ENCODE measurements at places on chromosomes 3 and 15. TPM values are rescaled to one million over a fixed set of nuclear protein-coding genes. Genes with fewer than 3 reads are reported as not detected.
A peak's percentile ranks its signal among the peaks of the same experiment; 100 is the strongest.

DNA sequence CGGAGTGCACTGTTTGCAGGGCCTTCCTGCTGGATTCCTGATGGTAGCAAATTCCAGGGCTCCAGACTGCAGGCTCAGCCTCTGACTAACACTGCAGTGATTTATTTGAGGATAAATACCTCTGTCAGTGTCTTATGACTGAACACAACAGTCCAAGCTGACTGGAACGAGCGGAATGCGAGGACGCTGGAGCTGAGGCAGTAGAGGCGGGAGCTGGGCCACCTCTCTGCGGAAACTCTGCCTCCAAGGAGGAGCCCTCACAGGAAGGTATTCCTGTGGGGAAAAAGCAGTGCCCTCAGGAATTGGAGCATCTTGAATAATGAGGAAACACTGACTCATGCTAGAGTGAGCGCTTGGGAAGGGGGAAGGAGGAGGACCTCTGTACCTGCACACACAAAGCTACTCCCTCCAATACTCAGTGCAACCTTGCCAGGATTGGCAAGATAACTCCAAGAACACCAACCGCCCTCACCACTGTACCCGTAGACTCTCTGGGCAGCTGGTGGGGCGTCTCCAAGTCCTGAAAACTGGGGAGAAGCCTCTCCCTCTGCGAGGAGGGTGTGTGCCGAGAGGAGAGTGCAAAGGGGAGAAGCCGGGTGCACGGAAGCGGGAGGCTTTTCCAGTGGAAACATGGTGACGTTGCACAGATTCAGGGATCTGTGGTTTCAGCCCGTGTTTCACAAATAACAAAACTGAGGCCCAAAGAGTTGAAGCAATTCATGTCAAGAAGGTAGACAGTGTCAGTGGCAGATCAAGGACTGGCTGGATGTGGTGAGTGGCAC, 43.0 kb downstream of the VGLL4 start:
- H3K27me3 ChIP-seq = no peaks in the 10 kb centered on the region
- peaks cover 6% of the 10 kb centered on the region for H3K4me1 ChIP-seq
- no peak overlapping the region for H3K4me3 ChIP-seq
- peak overlapping the region; percentile 39 for H3K27ac ChIP-seq

DNA sequence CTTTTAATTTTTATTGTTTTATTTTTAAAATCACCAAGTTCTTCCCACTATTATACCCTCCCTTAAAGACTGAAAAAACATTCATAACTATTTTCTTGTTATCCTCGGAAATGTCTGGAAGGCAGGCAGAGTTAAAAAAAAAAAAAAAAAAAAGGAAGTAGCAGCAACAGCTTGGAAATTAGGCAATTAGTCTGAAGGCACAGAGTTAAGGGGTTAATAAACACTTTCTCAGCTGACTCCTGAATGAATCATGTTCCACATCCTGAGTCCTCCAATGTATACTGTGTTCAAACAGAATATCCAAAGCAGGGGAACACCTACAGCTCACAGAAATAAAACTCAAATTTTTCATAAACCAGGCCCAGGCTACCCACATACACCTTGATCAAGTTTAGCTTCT, 5.8 kb downstream of the HEXA start:
- no peak for DNase-seq
- peaks cover 6% of the 10 kb centered on the region for H3K36me3 ChIP-seq
- peaks cover 42% of the 10 kb centered on the region for H3K4me1 ChIP-seq
- no peak overlapping the region for H3K4me3 ChIP-seq

- no peak overlapping the region for H3K27ac ChIP-seq
- DNase-seq = no peak
- H3K36me3 ChIP-seq = no peaks in the 10 kb centered on the region
- H3K4me3 ChIP-seq = peak overlapping the region; percentile 68
- peaks cover 6% of the 10 kb centered on the region for H3K4me1 ChIP-seq
- H3K27me3 ChIP-seq = no peaks in the 10 kb centered on the region
Observed at GRCh38 chr3:87437765-87438164, 161.4 kb upstream of the POU1F1 start.

- H3K36me3 ChIP-seq = no peaks in the 10 kb centered on the region
- DNase-seq = no peak
- H3K27ac ChIP-seq = no peak overlapping the region
- no peak overlapping the region for H3K4me3 ChIP-seq
- peaks cover 4% of the 10 kb centered on the region for H3K27me3 ChIP-seq
Observed at GRCh38 chr15:33013827-33014445, 180.6 kb downstream of the FMN1 start.

DNA sequence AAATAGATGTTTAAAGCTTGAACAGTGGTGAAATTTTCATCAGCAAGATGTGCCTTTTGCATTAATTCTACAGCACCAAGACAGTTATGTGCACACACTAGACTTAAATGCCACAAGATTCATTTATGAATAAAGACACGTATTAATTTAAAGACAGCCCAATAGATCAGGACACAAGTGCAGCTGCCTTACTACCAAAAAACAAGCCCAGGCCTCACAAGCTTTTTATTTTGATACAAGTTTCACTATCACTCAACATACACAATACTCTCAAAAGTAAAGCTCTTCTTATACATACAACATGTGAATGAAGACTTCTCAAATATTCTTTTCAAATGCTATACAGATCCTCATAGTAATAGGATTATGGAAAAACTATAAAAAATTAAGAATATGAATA, 2.4 kb downstream of the ACAP2 start:
- no peaks in the 10 kb centered on the region for H3K36me3 ChIP-seq
- no peaks in the 10 kb centered on the region for H3K27me3 ChIP-seq
- H3K4me3 ChIP-seq = peak overlapping the region; percentile 33
- H3K4me1 ChIP-seq = peaks cover 33% of the 10 kb centered on the region
- no peak overlapping the region for H3K27ac ChIP-seq

DNA sequence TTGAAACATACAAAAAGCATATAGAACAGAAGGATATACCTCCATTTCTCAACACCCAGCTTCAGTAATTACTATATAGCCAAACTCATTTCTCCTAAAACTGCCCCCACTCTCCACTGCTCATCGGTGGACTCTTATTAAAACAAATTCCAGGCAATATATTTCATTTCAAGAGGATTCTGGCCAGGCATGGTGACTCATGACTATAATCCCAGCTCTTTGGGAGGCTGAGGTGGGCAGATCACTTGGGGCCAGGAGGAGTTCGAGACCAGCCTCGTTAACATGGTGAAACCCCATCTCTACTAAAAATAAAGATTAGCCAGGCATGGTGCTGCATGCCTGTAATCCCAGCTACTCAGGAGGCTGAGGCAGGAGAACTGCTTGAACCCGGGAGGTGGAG, 40.9 kb downstream of the SNX4 start:
- H3K4me3 ChIP-seq = no peak overlapping the region
- H3K27me3 ChIP-seq = no peaks in the 10 kb centered on the region
- no peak overlapping the region for H3K27ac ChIP-seq
- DNase-seq = no peak

- H3K27me3 ChIP-seq = no peaks in the 10 kb centered on the region
- peak overlapping the region; percentile 98 for H3K27ac ChIP-seq
- peaks cover 59% of the 10 kb centered on the region for H3K4me1 ChIP-seq
- no peak for DNase-seq
Observed at GRCh38 chr3:152258448-152259393, 10.0 kb upstream of the MBNL1 start.

DNA sequence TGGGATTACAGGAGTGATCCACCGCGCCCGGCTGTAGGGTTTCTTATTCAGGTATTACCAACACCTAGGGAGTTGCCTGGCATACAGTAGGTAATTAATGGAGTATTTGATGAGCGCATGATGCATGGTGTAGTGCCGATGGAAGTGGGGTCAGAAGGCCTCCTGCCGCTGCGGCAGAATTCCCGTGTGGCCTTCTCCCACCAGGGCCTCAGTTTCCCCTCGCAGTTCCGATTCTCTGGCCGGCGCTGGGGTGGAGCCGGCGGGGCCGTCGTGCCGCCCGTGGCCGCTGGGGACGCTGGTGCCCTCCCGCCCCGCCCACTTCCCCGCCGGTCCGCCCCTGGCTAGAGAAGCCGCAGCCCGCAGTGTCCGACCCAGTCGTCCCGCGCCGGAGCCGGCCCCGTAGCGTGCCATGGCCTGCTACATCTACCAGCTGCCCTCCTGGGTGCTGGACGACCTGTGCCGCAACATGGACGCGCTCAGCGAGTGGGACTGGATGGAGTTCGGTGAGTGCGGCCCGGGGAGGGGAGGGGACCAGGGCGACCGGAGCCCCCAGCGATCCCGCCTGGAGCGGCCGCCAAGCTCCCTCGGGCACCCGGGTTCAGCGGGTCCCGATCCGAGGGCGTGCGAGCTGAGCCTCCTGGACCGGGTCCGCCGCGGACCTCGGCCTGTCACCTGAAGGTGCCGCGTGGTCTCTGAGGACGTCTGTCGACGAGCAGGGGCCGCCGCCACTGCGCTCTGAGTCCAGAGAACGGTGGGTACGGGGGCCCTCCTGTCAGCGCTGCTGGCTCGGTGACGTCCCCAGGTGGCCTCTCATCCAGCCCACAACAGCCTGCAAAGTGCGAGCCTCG, at the start of gene IRAK2:
Gene IRAK2, plus strand, starts transcription at position 374 of the 848 bp plus-strand sequence. Its CDS starts 36 bp downstream, at position 410.
- no peaks in the 10 kb centered on the region for H3K36me3 ChIP-seq
- H3K27me3 ChIP-seq = no peaks in the 10 kb centered on the region

DNA sequence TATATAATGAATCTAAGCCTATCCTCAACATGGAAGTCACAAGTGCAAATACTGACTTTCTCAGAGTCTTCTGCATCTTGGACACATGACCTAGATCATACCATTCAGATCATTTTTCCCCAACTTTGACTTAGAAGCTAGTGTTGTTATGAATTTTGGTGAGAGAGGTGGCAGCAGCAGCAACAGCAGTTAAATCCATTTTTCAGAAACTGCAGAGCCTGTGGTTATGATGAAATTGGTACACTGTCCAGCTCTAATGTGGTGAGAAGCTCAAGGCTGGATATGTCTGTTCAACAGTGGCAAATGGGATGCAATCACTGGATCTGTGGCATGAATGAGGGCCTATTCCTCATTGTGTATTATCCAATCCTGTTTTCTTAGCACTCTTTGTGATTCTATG, 290.1 kb upstream of the SATB1 start:
- no peak for DNase-seq
- H3K4me3 ChIP-seq = peak overlapping the region; percentile 10
- no peaks in the 10 kb centered on the region for H3K27me3 ChIP-seq
- H3K36me3 ChIP-seq = no peaks in the 10 kb centered on the region
- H3K27ac ChIP-seq = peak overlapping the region; percentile 63

GRCh38 chr3:41369838-41370237, 170.5 kb downstream of the CTNNB1 start:
- no peaks in the 10 kb centered on the region for H3K4me1 ChIP-seq
- no peak overlapping the region for H3K27ac ChIP-seq
- H3K27me3 ChIP-seq = no peaks in the 10 kb centered on the region
- H3K4me3 ChIP-seq = no peak overlapping the region

- no peaks in the 10 kb centered on the region for H3K27me3 ChIP-seq
- H3K36me3 ChIP-seq = no peaks in the 10 kb centered on the region
- peaks cover 42% of the 10 kb centered on the region for H3K4me1 ChIP-seq
- no peak for DNase-seq
- peak overlapping the region; percentile 21 for H3K27ac ChIP-seq
Observed at GRCh38 chr3:28343144-28343543, 5.4 kb upstream of the ZCWPW2 start.

DNA sequence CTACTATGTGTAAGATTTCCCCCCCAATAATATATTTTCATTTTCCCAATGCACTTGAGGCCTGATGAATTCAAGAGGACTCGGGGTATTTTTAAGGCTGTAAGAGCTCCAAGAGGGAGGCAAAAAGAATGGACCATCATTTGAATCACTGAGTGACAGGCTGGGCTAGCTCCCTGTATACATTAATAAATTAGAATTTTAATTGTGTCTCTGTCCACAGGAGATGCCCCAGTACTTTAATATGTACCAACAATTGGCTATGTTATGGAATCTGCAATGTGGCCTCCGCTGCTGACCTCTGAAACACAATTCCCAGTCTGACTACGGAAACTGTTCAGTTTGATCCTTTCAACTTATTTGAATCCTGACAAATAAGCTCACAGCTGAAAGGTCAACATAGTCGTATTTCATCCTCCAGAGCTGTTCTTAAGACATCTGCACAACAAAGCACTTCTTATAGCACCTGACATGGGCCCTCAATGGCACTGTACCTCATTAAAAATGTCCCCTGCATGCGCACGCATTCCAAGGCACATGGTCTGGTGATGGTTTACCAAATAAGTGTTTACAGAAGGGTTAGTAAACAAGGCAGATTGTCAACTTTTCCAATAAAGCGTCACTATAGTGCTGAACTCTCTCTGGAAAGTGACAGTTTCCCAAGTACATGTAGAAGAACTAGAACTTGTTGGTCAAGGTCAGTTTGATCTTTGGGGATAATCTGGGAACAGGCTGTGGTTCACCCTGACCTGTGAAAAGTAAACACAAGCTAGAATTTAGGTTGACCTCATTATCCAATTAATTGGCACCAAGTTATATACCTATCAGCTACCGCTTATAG, 472.9 kb downstream of the FOXP1 start:
- peaks cover 39% of the 10 kb centered on the region for H3K4me1 ChIP-seq
- no peak overlapping the region for H3K4me3 ChIP-seq
- peaks cover 6% of the 10 kb centered on the region for H3K36me3 ChIP-seq
- H3K27me3 ChIP-seq = no peaks in the 10 kb centered on the region
- DNase-seq = no peak

DNA sequence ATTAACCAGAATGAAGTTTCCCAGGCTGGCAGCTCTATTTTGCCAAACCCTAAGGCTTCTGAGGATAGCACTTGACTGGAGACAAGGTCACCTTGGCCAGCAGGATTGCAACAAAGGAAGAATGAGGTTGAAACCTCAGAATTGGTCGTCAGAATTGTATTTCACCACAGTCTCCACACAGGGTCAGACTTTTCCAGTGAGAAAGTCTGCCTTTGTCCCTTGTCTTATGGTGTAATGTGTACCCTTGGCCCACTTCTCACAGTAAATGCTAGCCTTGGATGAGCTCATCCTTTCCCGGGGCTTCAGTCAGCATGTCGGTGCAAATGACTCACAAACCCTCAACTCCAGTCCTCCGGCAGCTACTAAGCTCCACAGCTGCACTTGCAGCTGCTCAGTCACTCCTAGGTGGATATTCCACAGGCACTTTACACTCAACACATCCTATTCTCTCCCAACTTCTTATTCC, 19.7 kb downstream of the SSR3 start:
- no peak overlapping the region for H3K4me3 ChIP-seq
- H3K4me1 ChIP-seq = peaks cover 15% of the 10 kb centered on the region
- H3K27ac ChIP-seq = peak overlapping the region; percentile 70
- no peak for DNase-seq
- H3K27me3 ChIP-seq = no peaks in the 10 kb centered on the region

DNA sequence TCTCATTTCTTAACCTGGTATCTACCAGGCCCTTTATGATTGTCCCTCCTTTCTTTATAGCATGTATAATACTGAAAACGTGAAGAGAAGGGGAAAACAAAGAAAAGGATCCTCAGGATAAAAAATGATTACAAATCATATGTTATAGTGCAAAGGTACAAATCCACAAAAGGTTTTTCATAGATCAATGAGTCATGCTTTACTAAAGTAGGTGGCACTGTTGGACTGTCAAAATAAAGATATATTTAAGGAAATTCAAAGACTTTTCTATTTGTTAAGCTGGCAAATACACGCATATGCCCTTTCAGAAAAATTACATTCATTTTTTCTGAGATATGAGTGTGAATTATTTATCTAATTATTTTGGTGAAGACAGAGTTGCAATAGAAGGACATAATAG, 151.6 kb downstream of the CADM2 start:
- no peaks in the 10 kb centered on the region for H3K4me1 ChIP-seq
- no peak overlapping the region for H3K27ac ChIP-seq
- H3K27me3 ChIP-seq = no peaks in the 10 kb centered on the region

The SLC22A14 gene
- 0.23 TPM for total RNA-seq

The MOBP gene
- not detected for total RNA-seq

The GOLGA6A gene
- total RNA-seq = not detected

The OR4F6 gene
- not detected for total RNA-seq

The PDZRN3 gene
- total RNA-seq = not detected

The MAP6D1 gene
- 0.26 TPM for total RNA-seq

The MKRN3 gene
- 0.55 TPM for total RNA-seq

The MESP1 gene
- not detected for total RNA-seq

The ACAN gene
- not detected for total RNA-seq

The COX17 gene
- 26.8 TPM for total RNA-seq

The SLC25A20 gene
- 6.9 TPM for total RNA-seq

The EBLN2 gene
- 15.8 TPM for total RNA-seq

The SEMA5B gene
- not detected for total RNA-seq
